ENCODE measurements at places on chromosomes 2 and 18.

GRCh38 chr18:62105376-62105775 lies 81.5 kb downstream of the PIGN start:
- DNase-seq: peak; percentile 13

GRCh38 chr2:36727550-36727949 lies 31.0 kb downstream of the VIT start:
- no peak for DNase-seq

DNA sequence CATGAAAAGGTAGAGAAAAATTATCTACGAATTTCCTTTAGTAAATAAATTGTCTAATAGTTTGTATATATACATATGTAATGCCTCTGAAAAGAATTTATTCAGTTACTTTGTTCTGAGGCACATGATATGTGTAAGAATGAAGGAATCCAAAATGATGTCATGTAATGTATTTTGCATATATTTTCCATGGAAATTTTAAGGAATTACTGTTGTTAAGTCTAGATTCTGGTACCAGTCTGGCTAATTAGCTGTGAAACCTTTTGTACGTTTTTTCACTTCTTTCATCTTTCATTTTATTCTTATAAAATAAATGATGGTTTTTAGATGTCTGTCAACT lies 12.3 kb downstream of the YIPF4 start:
- no peak for DNase-seq

GRCh38 chr2:86292571-86293515 lies 44.6 kb downstream of the REEP1 start:
- no peak for DNase-seq

- peak; percentile 53 for DNase-seq
These were observed 27.6 kb upstream of the STAT1 start for GRCh38 chr2:191041418-191042161.

DNA sequence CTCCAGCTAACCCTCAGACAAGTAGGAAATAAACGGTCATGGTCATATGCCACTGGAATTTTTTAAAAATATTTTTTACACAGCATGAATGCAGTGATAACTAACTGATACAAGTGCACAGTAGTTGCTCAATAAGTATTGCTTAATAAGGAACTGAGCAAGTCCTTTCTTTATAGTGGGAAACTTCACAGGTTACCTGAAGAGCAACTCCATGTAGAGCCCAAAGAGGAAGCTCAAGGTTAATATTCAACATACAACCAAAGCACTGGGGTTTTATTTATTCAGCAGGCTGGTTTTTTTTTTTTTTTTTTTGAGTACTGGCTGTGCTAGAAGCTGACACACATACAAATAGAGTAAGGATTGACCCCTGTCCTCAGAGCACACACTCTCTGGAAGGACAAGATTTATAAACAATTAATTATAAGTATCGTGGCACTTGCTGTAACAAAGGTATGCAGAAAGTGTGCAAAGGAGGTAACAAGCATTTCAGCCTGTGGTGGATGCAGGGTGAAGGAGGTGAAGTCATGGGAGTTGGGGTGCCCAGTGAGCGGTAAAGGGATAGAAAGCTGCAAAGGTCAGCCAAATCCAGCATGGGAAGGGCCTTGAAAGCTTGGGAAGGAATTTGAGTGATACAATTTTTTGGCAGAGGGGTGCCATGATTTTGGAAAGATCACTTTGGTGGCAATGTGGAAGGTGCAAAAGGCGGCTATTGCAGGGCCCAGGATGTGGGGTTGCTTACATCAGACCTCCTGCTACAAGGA lies 52.7 kb downstream of the ATOH8 start:
- DNase-seq: no peak

- DNase-seq: peak; percentile 92
These were observed 116.1 kb downstream of the SPTBN1 start for GRCh38 chr2:54572262-54572635.

GRCh38 chr2:156704617-156705016 lies 268.4 kb downstream of the GPD2 start:
- DNase-seq: no peak

DNA sequence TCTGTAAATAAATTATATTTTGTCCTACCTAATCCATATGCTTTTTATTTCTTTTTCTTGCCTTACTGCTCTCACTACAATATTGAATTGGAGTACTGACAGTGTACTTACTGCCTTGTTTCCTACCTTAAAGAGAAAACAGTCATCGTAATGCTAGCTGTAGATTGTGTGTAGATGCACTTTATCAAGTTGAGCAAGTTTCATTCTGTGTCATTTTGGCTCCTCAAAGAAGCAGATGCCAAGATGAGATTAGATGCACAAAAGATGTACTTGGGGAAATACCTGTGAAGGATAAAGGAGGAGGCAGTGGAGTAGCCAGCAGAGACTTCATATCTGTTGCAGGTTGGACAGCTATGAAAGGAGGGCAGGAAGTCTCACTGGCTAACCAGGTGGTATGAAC lies 145.5 kb downstream of the FTCDNL1 start:
- no peak for DNase-seq

DNA sequence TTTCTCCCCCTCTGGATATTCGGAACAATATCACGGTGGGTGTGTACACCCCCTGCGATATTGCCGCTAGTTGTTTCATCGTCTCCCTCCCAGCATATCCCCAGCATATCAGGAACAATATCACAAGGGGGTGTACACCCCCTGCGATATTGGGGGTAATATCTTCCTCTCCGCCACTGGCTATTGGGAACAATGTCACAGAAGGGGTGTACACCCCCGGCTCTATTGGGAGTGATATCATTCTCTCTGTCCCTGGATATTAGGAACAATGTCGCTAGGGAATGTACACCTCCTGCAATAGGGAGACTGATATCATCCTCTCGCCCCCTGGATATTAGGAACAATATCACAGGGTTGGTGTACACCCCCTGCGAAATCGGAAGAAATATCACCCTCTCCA lies 1932.0 kb downstream of the SUCLG1 start:
- DNase-seq: no peak

- DNase-seq: peak; percentile 91
These were observed at the start of the genes C18orf54 and STARD6 for GRCh38 chr18:54357660-54358494. Gene C18orf54 (plus strand): TSS chr18:54357906. CDS start chr18:54360573, 2,667 bp downstream. Gene STARD6 (minus strand): TSS chr18:54357858. CDS start chr18:54354573, 3,285 bp downstream.

GRCh38 chr2:140601342-140601741 lies 1529.5 kb downstream of the LRP1B start:
- DNase-seq: no peak

GRCh38 chr18:21215490-21215889 lies 26.5 kb upstream of the GREB1L start:
- DNase-seq: no peak
